ENCODE measurements at places on chromosomes 1 and 21. TPM values are rescaled to one million over a fixed set of nuclear protein-coding genes. Genes with fewer than 3 reads are reported as not detected.

The TACSTD2 gene
- 2.1 TPM for total RNA-seq

The NTMT2 gene
- total RNA-seq, result not detected

The TARBP1 gene
- 17.3 TPM for total RNA-seq

The F13B gene
- not detected for total RNA-seq

The ACTN2 gene
- not detected for total RNA-seq

The IVL gene
- total RNA-seq, result not detected

The CD247 gene
- total RNA-seq, result 3.4 TPM

The TNNI3K gene
- not detected for total RNA-seq

The DNM3 gene
- 7.3 TPM for total RNA-seq
